ENCODE measurements at places on chromosomes 1 and 21.

GRCh38 chr1:150352866-150353265 lies 11.1 kb upstream of the RPRD2 start:
- H3K27ac ChIP-seq: no peak overlapping the region
- H3K36me3 ChIP-seq: peaks cover 80% of the 10 kb centered on the region
- H3K4me1 ChIP-seq: no peaks in the 10 kb centered on the region
- no peaks in the 10 kb centered on the region for H3K27me3 ChIP-seq
- H3K4me3 ChIP-seq: no peak overlapping the region

- H3K36me3 ChIP-seq: no peaks in the 10 kb centered on the region
- H3K4me1 ChIP-seq: peaks cover 6% of the 10 kb centered on the region
- DNase-seq: no peak
These were observed 101.5 kb upstream of the RAB4A start for GRCh38 chr1:229169399-229169798.

DNA sequence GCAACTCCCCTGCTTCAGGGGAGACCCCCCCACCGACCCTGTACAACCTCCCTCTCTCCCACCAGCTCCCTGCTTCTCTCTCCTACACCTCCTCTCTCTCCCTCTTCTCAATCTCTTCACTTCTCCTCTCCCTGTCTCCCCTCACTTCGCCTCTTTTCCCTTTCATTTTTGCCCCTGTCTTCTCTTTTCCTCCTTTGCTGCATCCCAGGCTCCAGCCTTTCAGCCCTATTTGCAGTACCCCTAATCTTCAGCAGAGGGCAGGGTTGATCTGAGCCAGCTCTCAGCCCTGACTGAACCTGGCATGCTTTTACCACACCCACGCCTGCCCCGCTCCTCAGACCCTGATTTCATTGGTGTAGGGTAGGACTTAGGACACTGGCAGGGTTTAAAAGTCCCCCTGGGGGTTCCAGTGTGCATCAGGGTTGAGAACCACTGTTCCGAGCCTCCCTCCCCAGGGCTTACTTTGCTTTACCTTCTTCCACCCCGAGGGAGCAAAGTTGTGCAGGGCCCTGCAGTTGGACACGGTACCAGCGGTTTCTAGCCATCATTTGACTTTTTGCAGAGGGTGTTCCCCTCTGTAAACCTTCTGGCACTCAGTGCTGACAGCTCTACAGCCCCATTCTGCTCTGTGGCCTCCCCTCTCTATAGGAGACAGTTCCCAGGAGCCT lies 67.3 kb upstream of the CNTN2 start:
- H3K4me3 ChIP-seq: no peak overlapping the region
- H3K4me1 ChIP-seq: peaks cover 4% of the 10 kb centered on the region
- H3K27ac ChIP-seq: no peak overlapping the region

DNA sequence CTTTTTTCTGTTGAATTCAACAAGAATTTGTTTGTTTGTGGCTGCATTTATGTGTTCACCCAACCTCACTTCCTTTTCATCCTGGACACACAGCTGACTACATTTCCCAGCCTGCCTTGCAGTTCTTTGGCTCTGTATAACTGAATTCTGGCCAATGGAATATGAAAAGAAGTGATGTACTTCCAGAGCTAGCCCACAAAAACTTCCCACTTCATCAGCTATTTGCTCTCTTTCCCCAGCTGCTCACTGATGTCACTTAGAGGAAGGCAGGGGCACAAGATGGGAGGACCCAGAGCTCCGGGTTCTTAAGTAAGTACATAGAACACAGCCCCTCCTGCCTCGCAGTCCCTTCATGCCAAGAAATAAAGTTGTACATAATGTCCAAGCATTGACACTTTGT lies 235.0 kb upstream of the FGGY start:
- H3K4me3 ChIP-seq: peak overlapping the region; percentile 55
- peak; percentile 65 for DNase-seq
- peaks cover 41% of the 10 kb centered on the region for H3K4me1 ChIP-seq
- H3K27me3 ChIP-seq: no peaks in the 10 kb centered on the region
- peak overlapping the region; percentile 88 for H3K27ac ChIP-seq

DNA sequence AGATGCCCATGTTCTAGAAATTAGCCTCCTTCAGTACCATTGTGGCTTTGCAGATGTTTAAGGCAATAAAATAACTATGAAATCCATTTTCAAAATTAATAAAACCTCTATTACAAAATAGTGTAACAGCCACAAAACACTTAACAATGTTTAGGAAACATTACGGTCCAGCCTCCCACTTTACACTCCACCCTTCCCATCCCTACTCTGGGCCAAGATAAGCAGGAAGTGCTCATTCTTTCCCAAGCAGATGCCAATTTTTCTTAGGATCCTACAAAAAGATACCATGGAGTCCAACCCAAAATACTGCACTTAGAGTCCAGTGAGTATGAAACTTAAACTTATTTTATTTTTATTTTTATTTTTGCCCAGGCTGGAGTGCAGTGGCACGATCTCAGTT lies 150.8 kb downstream of the NR5A2 start:
- DNase-seq: no peak
- H3K27ac ChIP-seq: no peak overlapping the region
- H3K36me3 ChIP-seq: no peaks in the 10 kb centered on the region
- H3K4me3 ChIP-seq: no peak overlapping the region
- peaks cover 8% of the 10 kb centered on the region for H3K4me1 ChIP-seq
- H3K27me3 ChIP-seq: no peaks in the 10 kb centered on the region

DNA sequence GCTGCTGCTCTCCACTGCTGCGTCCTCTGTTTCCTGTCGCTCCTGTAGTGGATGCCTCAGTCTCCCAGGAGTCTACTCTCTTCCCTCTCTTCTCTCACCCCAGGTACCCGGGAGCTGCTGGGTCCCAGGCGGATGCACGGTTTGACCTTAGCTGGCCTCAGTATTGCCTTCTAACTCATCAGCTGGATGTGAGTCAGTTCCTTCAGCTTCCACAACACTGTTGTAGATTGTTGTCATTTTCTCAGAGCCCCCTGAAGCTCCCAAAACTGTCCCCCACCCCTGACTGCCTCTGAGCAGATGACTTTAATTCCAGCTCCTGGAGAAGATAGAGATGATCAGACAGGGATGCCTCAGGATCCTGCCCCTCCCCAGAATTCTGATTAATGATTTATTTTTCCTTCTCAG lies 7.2 kb downstream of the CNIH3 start:
- no peaks in the 10 kb centered on the region for H3K36me3 ChIP-seq
- H3K4me1 ChIP-seq: no peaks in the 10 kb centered on the region
- no peak for DNase-seq
- peaks cover 79% of the 10 kb centered on the region for H3K27me3 ChIP-seq
- no peak overlapping the region for H3K4me3 ChIP-seq
- no peak overlapping the region for H3K27ac ChIP-seq

GRCh38 chr1:202170726-202171125 lies 10.3 kb upstream of the PTPN7 start:
- H3K27me3 ChIP-seq: no peaks in the 10 kb centered on the region
- no peak overlapping the region for H3K27ac ChIP-seq
- no peak for DNase-seq
- no peak overlapping the region for H3K4me3 ChIP-seq
- H3K4me1 ChIP-seq: no peaks in the 10 kb centered on the region
- no peaks in the 10 kb centered on the region for H3K36me3 ChIP-seq

DNA sequence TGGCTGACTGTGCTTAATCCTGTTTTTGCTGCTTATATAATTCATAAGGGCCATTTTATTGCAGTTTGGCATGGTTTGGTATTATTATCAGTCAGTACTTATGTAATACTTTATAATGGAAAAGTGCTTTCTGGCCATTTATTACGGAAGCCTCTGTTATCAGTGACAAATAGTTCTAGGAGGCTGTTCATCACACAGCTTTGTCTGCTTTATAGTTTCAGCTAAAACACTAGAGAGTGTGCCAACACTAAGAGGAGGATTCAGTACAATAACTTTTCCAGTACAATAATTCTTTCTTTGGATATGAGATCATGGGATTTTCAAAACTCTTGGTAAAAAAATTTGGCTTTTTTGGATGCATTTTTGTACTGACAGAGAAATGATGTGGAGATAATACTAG lies 102.9 kb upstream of the PTGFR start:
- no peak for DNase-seq
- H3K27ac ChIP-seq: peak overlapping the region; percentile 43
- no peaks in the 10 kb centered on the region for H3K27me3 ChIP-seq
- H3K4me3 ChIP-seq: no peak overlapping the region
- H3K4me1 ChIP-seq: no peaks in the 10 kb centered on the region
- H3K36me3 ChIP-seq: no peaks in the 10 kb centered on the region

- H3K4me3 ChIP-seq: peak within 1 kb of the TSS; percentile 71
- H3K27ac ChIP-seq: peak within 1 kb of the TSS; percentile 94
- peaks cover 44% of the 10 kb centered on the region for H3K4me1 ChIP-seq
These were observed at the start of gene NSUN4 for GRCh38 chr1:46340404-46341221. Gene NSUN4, plus strand, starts transcription at chr1:46340807. Its CDS starts 20 bp downstream, at chr1:46340827.

DNA sequence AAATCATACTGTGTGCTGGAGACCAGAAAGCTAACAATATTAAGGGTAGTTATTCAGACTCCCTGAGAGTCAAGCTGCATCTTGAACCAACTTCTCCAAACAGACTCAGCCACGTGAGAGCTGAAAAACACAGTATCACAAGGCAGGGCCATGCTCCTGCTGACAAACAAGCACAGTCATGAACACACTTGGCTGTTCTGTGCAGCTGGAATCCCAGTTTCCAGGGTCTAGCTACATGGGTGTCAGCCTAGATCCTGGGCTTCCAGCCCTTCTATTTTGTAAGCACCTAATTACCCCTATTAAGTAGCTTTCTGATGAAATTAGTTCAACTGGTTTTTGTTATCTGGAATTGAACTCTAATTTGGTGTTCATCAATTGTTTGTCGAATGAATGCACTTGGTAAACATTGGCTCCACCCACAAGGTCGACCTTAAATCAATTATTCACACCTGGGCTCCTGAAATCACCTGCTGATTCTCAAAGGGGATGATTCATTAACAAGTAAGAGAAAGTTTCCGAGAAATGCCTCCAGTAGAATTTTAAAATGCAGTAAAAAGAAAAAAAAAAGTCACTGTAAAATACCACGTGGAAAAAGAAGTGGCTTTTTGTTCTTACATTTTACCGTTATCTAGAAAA lies 179.3 kb downstream of the ZC3H11B start:
- H3K4me3 ChIP-seq: no peak overlapping the region
- H3K36me3 ChIP-seq: no peaks in the 10 kb centered on the region
- H3K4me1 ChIP-seq: peaks cover 14% of the 10 kb centered on the region
- no peak for DNase-seq

- no peaks in the 10 kb centered on the region for H3K36me3 ChIP-seq
- H3K4me1 ChIP-seq: no peaks in the 10 kb centered on the region
- no peak for DNase-seq
- H3K4me3 ChIP-seq: no peak overlapping the region
- no peaks in the 10 kb centered on the region for H3K27me3 ChIP-seq
These were observed 47.5 kb upstream of the FOXO6 start for GRCh38 chr1:41313661-41314131.

- DNase-seq: no peak
- peaks cover 18% of the 10 kb centered on the region for H3K4me1 ChIP-seq
- peak overlapping the region; percentile 79 for H3K27ac ChIP-seq
- no peaks in the 10 kb centered on the region for H3K36me3 ChIP-seq
- H3K27me3 ChIP-seq: peaks cover 69% of the 10 kb centered on the region
These were observed 1.4 kb downstream of the CDA start for GRCh38 chr1:20590306-20590777.

DNA sequence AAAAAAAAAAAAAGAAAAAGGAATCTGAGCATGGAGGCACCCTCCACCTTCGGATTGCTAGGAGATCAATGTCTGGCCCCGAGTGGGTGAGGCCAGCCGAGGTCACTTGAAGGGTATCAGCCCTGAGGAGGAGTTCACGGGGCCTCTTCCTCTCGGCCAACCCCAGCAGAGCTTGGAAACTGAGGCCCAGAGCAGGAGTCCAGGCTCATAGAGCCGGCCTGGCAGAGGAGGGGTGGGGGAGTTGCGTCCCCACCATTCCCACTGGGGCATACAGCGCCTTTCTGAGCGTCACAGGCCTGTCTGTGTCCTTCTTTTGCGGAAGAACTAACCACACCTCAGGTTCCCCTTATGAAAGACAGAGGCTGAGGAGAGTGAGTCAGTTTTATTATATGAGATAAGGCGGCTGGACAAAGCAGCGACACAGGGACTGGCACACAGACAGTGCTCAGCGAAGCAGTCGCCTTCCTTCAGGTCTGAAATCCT lies 17.1 kb upstream of the EPHA2 start:
- H3K4me1 ChIP-seq: peaks cover 51% of the 10 kb centered on the region
- no peaks in the 10 kb centered on the region for H3K27me3 ChIP-seq
- DNase-seq: no peak
- H3K27ac ChIP-seq: no peak overlapping the region

- no peak overlapping the region for H3K4me3 ChIP-seq
- no peak overlapping the region for H3K27ac ChIP-seq
- peaks cover 97% of the 10 kb centered on the region for H3K27me3 ChIP-seq
- no peak for DNase-seq
- H3K36me3 ChIP-seq: no peaks in the 10 kb centered on the region
These were observed 181.0 kb upstream of the KLHDC7A start for GRCh38 chr1:18299441-18300338.

- no peaks in the 10 kb centered on the region for H3K27me3 ChIP-seq
- H3K4me3 ChIP-seq: no peak overlapping the region
- DNase-seq: no peak
- H3K27ac ChIP-seq: no peak overlapping the region
- H3K4me1 ChIP-seq: no peaks in the 10 kb centered on the region
These were observed 2212.8 kb downstream of the MRPL39 start for GRCh38 chr21:23394458-23394857.

- no peaks in the 10 kb centered on the region for H3K36me3 ChIP-seq
- DNase-seq: peak; percentile 28
- no peak overlapping the region for H3K27ac ChIP-seq
These were observed 19.4 kb downstream of the PTPRF start for GRCh38 chr1:43549921-43550597.

DNA sequence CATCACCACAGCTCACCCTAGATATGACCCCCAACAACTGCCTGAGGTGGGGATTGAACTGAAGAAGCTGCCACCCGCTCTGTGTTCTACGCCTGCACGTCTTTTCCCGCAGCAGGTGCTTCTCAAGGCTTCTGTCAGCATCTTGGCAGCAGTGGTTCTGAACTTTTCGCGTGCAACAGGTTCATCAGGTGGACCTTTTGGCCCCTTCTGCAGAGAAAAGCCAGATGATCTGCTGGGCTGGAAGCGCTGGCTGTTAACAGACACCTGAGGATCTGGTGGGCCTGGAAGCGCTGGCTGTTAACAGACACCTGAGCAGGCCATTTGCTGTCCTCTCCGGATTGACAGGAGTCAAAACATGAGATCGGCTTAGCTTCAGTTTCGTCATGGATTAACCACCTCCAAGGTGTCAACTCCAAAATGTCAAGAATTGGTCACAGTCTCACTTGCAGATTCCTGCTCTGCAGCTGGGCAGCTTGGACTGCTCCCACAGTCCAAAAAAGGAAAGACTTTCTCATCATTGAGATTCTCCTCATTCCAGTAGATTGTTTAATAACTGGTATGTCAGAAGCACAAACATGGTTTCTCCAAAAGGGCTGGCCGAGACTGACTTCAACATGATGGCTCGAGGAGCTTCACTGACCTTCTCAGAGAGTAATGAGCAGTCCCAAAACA lies 4.7 kb downstream of the C1orf174 start:
- peaks cover 16% of the 10 kb centered on the region for H3K36me3 ChIP-seq
- no peak overlapping the region for H3K27ac ChIP-seq
- H3K27me3 ChIP-seq: no peaks in the 10 kb centered on the region
- H3K4me1 ChIP-seq: peaks cover 19% of the 10 kb centered on the region
- DNase-seq: no peak
